ENCODE measurements at places on chromosomes 12 and 14. TPM values are rescaled to one million over a fixed set of nuclear protein-coding genes. Genes with fewer than 3 reads are reported as not detected.

CEP170B gene
- total RNA-seq, result 11.0 TPM

DNA sequence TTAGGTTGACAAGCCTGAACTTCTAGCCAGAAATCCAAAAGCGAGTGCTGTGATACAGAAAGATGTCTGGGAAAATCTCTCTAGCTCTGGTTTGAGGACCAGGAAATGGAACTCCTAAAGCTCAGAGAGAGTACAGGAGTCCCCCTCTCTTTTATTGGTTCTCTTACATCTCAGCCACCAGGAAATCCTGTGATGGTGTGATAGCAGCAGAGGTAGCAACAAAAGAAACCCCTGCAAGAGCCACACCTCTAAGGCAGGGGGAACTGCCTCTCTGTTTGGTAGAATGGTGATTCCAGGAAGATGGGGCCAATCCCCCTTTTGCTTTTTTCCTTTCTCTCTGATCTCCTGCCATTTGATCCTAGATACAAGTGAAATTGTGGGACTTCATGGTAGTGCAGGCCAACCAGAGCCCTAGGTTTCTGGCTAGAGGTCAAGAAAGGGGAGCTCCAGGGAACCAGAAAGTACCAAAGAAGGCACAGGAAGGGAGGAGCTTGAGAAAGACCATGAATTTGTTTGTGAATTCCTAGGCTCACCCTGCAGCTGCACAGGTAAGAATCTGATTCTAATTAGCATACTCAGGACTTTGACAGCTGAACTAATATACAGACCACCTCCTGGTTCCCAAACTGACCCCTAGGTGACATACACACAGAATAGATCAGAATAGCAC, 88.5 kb downstream of the PAPLN start:
- no peak for DNase-seq
- no peak overlapping the region for H3K27ac ChIP-seq
- H3K4me1 ChIP-seq, result no peaks in the 10 kb centered on the region
- H3K27me3 ChIP-seq, result no peaks in the 10 kb centered on the region
- no peak overlapping the region for H3K4me3 ChIP-seq
- no peaks in the 10 kb centered on the region for H3K36me3 ChIP-seq

GARIN6 gene
- not detected for total RNA-seq

GRCh38 chr12:119594399-119594730, 791 bp downstream of the TMEM233 start:
- peaks cover 37% of the 10 kb centered on the region for H3K27me3 ChIP-seq
- H3K4me3 ChIP-seq, result peak overlapping the region; percentile 21
- H3K27ac ChIP-seq, result no peak overlapping the region
- no peaks in the 10 kb centered on the region for H3K36me3 ChIP-seq
- DNase-seq, result no peak
- H3K4me1 ChIP-seq, result peaks cover 29% of the 10 kb centered on the region

PSMB11 gene
- total RNA-seq, result not detected

CYP46A1 gene
- total RNA-seq, result 18.7 TPM

GRCh38 chr12:29200586-29200985, 51.5 kb downstream of the FAR2 start:
- H3K27me3 ChIP-seq, result no peaks in the 10 kb centered on the region
- no peaks in the 10 kb centered on the region for H3K36me3 ChIP-seq
- no peak for DNase-seq

- no peaks in the 10 kb centered on the region for H3K27me3 ChIP-seq
- H3K27ac ChIP-seq, result no peak overlapping the region
- no peaks in the 10 kb centered on the region for H3K4me1 ChIP-seq
- no peak overlapping the region for H3K4me3 ChIP-seq
- DNase-seq, result no peak
Observed at GRCh38 chr12:100404769-100405407, 48.0 kb downstream of the SLC17A8 start.

LMNTD1 gene
- total RNA-seq, result 3.0 TPM

DNA sequence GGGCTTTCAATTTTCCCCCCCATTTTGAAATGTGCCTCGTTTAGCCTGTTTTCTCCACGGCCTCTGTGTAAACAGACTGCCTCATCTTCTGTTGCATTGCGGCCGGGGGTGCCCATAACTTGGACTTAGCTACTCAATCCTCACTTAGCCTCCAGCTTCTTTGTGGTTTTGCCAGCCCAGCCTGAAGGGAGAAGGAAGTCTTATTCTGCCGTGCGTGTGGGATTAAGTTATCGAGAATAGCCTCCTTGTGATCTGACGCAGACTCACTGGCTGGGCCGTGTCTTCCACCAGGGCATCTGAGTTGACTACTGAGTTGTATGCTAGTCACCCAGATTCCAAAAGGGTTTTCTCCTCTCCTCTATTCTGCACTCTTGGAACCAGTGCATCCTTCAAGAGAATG, 8.1 kb downstream of the PRKAB1 start:
- DNase-seq, result no peak
- no peaks in the 10 kb centered on the region for H3K4me1 ChIP-seq
- H3K4me3 ChIP-seq, result no peak overlapping the region
- peaks cover 74% of the 10 kb centered on the region for H3K36me3 ChIP-seq
- H3K27ac ChIP-seq, result no peak overlapping the region

DNA sequence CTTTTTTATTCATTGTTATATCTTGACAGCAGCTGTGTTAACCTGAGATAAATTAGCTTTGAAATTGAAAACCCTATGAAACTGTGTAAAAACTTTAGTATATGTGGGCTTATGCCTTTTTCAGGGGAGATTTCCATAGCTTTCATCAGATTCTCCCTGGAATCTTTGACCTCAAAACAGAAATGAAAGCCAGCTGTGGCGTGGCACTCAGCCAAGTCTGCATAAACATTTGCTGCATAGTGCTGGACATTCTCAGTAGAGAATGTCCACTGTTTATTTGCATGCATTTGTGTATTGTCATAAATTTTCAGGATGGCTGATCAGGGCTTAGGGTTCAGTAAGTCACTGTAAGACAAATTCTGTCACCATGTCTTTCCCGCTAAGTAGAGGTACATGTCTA, 115.3 kb upstream of the NAP1L1 start:
- no peak overlapping the region for H3K27ac ChIP-seq
- H3K27me3 ChIP-seq, result no peaks in the 10 kb centered on the region
- no peaks in the 10 kb centered on the region for H3K36me3 ChIP-seq
- no peak for DNase-seq

GRCh38 chr14:29282169-29282568, 515.6 kb downstream of the FOXG1 start:
- DNase-seq, result no peak
- no peak overlapping the region for H3K27ac ChIP-seq
- H3K4me3 ChIP-seq, result no peak overlapping the region

DNA sequence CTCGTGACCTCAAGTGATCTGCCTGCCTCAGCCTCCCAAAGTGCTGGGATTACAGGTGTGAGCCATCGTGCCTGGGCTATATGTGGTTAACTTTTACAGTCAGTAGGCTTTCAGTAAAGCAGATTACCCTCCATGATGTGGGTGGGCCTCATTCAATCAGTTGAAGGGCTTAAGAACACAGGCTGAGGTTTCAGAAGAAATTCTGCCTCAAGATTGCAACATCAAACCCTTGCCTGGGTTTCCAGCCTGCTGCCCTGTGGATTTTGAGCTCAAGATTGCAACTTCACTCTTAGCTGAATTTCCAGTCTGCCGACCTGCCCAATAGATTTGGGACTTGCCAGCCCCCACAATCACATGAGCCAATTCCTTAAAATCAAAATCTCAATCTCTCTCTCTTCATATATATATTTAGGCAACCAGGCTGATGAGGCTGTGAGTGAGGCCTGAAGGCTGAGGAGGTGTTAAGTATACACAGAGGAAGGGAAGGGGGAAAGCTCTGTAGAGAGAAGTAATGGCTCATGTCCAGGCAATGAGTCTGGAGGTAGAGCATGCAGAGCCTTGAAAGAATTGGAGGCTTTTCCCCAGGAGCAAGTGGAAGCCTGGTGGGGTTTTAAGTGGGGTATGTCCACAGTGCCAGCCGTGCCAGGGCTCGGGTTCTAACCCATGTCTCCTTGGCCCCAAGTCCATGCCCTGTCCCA, 33.3 kb upstream of the ACTN1 start:
- no peak for DNase-seq
- no peaks in the 10 kb centered on the region for H3K36me3 ChIP-seq
- no peaks in the 10 kb centered on the region for H3K27me3 ChIP-seq
- H3K4me3 ChIP-seq, result no peak overlapping the region

DNA sequence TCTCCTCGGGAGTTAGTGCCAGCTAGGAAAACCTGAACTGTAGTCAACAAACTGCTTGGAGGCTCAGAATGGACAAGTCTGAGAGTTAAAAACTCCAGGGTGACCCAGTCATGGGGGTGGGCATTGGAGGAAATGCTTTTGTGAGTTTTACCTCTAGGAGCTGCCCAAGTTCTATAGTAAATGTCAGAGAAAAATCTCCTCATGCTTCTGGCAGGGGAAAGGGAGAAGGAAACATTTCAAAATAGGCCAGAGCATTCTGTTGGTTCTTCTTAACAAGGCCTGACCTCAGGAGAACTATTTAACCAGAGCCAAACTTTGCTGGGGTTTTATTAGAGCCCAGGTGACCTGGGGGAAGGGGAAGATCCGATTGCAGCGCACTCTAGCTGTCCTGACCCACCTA, 12.3 kb downstream of the NINJ2 start:
- no peak for DNase-seq
- no peak overlapping the region for H3K27ac ChIP-seq
- peaks cover 6% of the 10 kb centered on the region for H3K4me1 ChIP-seq
- no peaks in the 10 kb centered on the region for H3K27me3 ChIP-seq

GRCh38 chr14:21436567-21437062, 19.3 kb downstream of the CHD8 start:
- H3K36me3 ChIP-seq, result peaks cover 2% of the 10 kb centered on the region
- H3K27me3 ChIP-seq, result no peaks in the 10 kb centered on the region
- peaks cover 12% of the 10 kb centered on the region for H3K4me1 ChIP-seq
- H3K27ac ChIP-seq, result peak overlapping the region; percentile 57

DNA sequence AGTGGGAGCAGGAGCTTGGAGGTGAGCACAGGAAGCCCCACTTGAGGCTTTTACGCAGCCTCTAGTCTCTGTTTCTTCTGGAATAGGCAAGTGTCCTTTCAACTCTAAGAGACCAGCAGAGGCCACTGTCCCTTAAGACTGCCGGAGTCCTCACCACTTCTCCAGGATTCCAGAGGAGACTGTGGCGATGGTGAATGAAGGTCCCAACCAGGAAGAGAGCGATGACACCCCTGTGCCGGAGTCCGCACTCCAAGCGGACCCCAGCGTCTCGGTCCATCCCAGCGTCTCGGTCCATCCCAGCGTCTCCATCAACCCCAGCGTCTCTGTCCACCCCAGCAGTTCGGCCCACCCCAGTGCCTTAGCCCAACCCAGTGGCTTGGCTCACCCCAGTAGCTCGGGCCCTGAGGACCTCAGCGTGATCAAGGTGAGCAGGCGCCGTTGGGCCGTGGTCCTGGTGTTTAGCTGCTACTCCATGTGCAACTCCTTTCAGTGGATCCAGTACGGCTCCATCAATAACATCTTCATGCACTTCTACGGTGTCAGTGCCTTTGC, 442 bp downstream of the FLVCR2 start:
- peak overlapping the region; percentile 87 for H3K27ac ChIP-seq
- peaks cover 8% of the 10 kb centered on the region for H3K27me3 ChIP-seq
- H3K36me3 ChIP-seq, result no peaks in the 10 kb centered on the region

ZNF891 gene
- total RNA-seq, result 7.5 TPM

GRCh38 chr12:50215033-50215432, 47.9 kb upstream of the CERS5 start:
- H3K27ac ChIP-seq, result no peak overlapping the region
- H3K4me3 ChIP-seq, result no peak overlapping the region
- H3K27me3 ChIP-seq, result no peaks in the 10 kb centered on the region
- H3K36me3 ChIP-seq, result peaks cover 4% of the 10 kb centered on the region
- H3K4me1 ChIP-seq, result peaks cover 9% of the 10 kb centered on the region

HSPA2 gene
- 41.5 TPM for total RNA-seq

EML5 gene
- total RNA-seq, result 7.9 TPM

ING4 gene
- 87.5 TPM for total RNA-seq

A2M gene
- total RNA-seq, result 175 TPM

- no peak overlapping the region for H3K4me3 ChIP-seq
- no peaks in the 10 kb centered on the region for H3K36me3 ChIP-seq
- H3K27me3 ChIP-seq, result no peaks in the 10 kb centered on the region
- no peak for DNase-seq
- peaks cover 5% of the 10 kb centered on the region for H3K4me1 ChIP-seq
- H3K27ac ChIP-seq, result no peak overlapping the region
Observed at GRCh38 chr12:11731042-11731357, 81.5 kb downstream of the ETV6 start.

KRT75 gene
- total RNA-seq, result 0.06 TPM

ADCY4 gene
- 3.5 TPM for total RNA-seq

GRCh38 chr14:63672417-63673180, 30.9 kb upstream of the WDR89 start:
- no peaks in the 10 kb centered on the region for H3K36me3 ChIP-seq
- H3K4me1 ChIP-seq, result no peaks in the 10 kb centered on the region
- no peaks in the 10 kb centered on the region for H3K27me3 ChIP-seq
- no peak overlapping the region for H3K4me3 ChIP-seq

DNA sequence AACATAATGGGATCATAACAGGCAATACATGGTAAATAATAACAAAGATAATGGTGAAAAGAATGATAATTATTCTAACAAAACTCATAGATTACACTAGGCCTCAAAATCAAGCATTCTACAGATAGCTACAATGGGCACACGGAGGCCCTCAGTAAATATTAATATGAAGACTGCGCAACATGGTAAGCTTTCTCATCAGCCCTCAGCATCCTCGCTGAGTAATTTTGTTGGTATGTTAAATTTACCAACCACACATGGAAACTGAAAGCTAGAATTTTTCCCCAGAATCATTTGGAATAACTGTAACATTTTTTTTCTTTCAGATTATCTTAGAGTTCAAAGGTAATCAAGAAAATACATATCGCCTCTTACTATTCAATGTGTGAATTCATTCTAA, 74.2 kb upstream of the PYGL start:
- H3K4me1 ChIP-seq, result peaks cover 24% of the 10 kb centered on the region
- peaks cover 14% of the 10 kb centered on the region for H3K36me3 ChIP-seq
- no peaks in the 10 kb centered on the region for H3K27me3 ChIP-seq
- H3K4me3 ChIP-seq, result no peak overlapping the region
- H3K27ac ChIP-seq, result no peak overlapping the region

GRCh38 chr12:40223646-40224045, 1.2 kb upstream of the LRRK2 start:
- DNase-seq, result no peak
- peak overlapping the region; percentile 65 for H3K4me3 ChIP-seq
- no peak overlapping the region for H3K27ac ChIP-seq

GRCh38 chr12:28456934-28457710, 266.9 kb downstream of the CCDC91 start:
- H3K4me3 ChIP-seq, result no peak overlapping the region
- no peaks in the 10 kb centered on the region for H3K36me3 ChIP-seq
- H3K4me1 ChIP-seq, result no peaks in the 10 kb centered on the region
- no peak overlapping the region for H3K27ac ChIP-seq
- no peaks in the 10 kb centered on the region for H3K27me3 ChIP-seq

ASIC1 gene
- total RNA-seq, result 25.1 TPM

DNA sequence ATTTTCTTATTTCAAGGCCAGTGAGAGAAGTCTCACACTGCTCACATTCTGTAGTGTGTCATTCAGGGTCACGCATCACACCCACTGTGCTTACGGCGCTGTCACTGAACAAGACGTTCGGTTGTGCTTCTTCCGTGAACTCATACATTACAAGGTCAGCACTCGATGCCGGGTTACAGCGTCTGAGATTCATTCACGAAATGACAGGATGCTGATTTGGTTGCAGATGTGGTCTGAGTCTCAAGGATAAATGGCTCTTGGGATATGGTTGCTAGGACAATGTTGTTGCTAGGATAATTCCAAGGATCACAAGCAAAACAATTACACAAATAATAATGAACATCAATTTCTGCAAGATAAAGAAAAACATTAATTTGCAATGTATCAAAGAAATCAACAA, 47.4 kb downstream of the STX2 start:
- no peak overlapping the region for H3K27ac ChIP-seq
- peak; percentile 9 for DNase-seq
- H3K27me3 ChIP-seq, result no peaks in the 10 kb centered on the region
- no peak overlapping the region for H3K4me3 ChIP-seq
- peaks cover 19% of the 10 kb centered on the region for H3K4me1 ChIP-seq

COL2A1 gene
- total RNA-seq, result 26.7 TPM

PLEKHG3 gene
- total RNA-seq, result 45.6 TPM

MANSC4 gene
- not detected for total RNA-seq

Data from spinal cord (tissue), 10 donors.